Ascending aorta (tissue), 2 donors: ENCODE measurements at places on chromosomes 7 and 10.

DNA sequence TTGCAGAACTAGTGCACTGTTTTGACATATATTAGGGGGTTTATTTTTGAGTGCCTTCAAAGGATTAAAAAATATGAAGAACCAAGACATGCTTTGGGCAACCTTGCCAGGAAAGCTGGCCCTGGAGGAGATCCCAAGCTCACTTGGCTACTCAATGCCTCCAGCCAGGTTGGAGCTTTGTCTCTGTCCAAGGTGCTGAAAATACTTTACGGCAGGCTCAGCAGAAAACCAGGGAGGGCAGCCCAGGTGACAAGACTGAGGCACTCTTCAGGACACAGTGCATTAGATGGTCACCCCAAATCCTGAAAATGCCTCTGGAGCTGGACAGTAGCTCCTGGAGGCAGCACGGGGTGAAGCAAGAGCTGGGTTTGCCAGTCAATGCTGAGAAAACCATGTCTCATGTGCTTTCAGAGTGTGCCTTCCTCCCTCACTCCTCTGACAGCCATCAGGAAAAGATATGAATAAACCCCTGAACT, 5.8 kb upstream of the KCNH2 start:
- no peaks in the 10 kb centered on the region for H3K36me3 ChIP-seq
- H3K4me1 ChIP-seq: no peaks in the 10 kb centered on the region
- no peak for DNase-seq
- H3K27me3 ChIP-seq: peaks cover 3% of the 10 kb centered on the region
- no peak overlapping the region for H3K4me3 ChIP-seq

DNA sequence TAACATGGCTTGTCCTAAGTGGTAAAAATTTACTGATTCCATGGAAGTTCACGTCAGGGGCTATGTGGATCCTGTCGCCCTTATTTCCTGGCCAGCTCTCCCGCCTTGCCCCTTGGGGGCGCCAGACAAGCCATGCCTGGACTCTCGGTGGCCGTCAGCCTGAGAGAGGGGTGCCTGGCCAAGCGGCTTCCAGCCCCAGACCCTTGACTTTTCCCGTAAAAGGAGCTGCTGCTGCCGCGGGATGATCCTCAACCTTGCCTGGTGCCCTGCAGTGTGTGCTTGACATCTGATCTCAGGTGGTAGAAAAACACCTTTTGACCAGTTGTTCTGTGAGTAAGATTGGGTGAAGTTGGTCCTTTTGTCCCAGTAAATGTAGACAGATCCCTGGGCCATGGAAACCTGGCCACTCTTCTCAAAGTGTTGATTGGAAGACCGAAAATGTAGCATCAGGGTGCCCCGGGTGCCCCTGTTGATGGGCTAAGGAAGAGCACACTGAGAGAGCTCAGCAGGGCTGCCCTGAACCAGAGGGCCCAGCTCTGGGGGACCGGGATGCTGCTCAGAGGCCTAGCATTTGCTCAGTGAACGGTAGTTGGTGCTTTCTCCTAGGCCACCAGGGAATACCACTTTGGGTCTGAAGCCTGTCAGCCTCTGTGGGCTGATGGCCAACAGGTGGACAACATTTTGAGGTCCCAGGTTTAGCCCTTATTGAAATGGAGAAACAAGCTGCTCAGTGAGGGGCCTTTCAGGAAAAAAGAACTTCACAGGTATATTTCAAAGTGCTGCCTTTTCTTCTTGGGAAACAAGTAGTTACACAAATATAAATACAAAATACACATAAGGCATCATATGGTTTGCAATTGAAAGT, 162.5 kb downstream of the LRMDA start:
- H3K4me1 ChIP-seq: peaks cover 4% of the 10 kb centered on the region
- DNase-seq: no peak
- no peaks in the 10 kb centered on the region for H3K27me3 ChIP-seq
- no peaks in the 10 kb centered on the region for H3K36me3 ChIP-seq

- H3K4me3 ChIP-seq: no peak overlapping the region
- H3K4me1 ChIP-seq: no peaks in the 10 kb centered on the region
- no peak for DNase-seq
- H3K27me3 ChIP-seq: no peaks in the 10 kb centered on the region
- H3K36me3 ChIP-seq: no peaks in the 10 kb centered on the region
Measured at GRCh38 chr10:23754179-23754578, 315.3 kb downstream of the OTUD1 start.

GRCh38 chr7:30898411-30898810, 13.2 kb upstream of the AQP1 start:
- H3K27me3 ChIP-seq: no peaks in the 10 kb centered on the region
- no peak for DNase-seq
- no peaks in the 10 kb centered on the region for H3K36me3 ChIP-seq
- H3K4me1 ChIP-seq: peaks cover 14% of the 10 kb centered on the region
- no peak overlapping the region for H3K27ac ChIP-seq

GRCh38 chr10:120085096-120085796, 192.7 kb downstream of the SEC23IP start:
- no peaks in the 10 kb centered on the region for H3K27me3 ChIP-seq
- no peak for DNase-seq
- H3K27ac ChIP-seq: no peak overlapping the region
- no peaks in the 10 kb centered on the region for H3K4me1 ChIP-seq
- no peak overlapping the region for H3K4me3 ChIP-seq

- H3K27ac ChIP-seq: no peak overlapping the region
- no peaks in the 10 kb centered on the region for H3K36me3 ChIP-seq
- DNase-seq: no peak
- H3K4me3 ChIP-seq: no peak overlapping the region
- no peaks in the 10 kb centered on the region for H3K4me1 ChIP-seq
Measured at GRCh38 chr10:75440271-75440793, 8.9 kb downstream of the LRMDA start.
